Gastroesophageal sphincter (tissue), 4 donors: ENCODE measurements at places on chromosomes 11 and 22. TPM values are rescaled to one million over a fixed set of nuclear protein-coding genes. Genes with fewer than 3 reads are reported as not detected.

The OR52A1 gene
- not detected for total RNA-seq

The TMEM25 gene
- 57.1 TPM for total RNA-seq

The CRYAB gene
- 254 TPM for total RNA-seq

GRCh38 chr22:27994481-27995331, 75.7 kb upstream of the PITPNB start:
- H3K27ac ChIP-seq: no peak overlapping the region
- no peak overlapping the region for H3K4me3 ChIP-seq
- no peak for ATAC-seq
- peaks cover 21% of the 10 kb centered on the region for H3K4me1 ChIP-seq
- no peaks in the 10 kb centered on the region for H3K27me3 ChIP-seq
- H3K36me3 ChIP-seq: no peaks in the 10 kb centered on the region

DNA sequence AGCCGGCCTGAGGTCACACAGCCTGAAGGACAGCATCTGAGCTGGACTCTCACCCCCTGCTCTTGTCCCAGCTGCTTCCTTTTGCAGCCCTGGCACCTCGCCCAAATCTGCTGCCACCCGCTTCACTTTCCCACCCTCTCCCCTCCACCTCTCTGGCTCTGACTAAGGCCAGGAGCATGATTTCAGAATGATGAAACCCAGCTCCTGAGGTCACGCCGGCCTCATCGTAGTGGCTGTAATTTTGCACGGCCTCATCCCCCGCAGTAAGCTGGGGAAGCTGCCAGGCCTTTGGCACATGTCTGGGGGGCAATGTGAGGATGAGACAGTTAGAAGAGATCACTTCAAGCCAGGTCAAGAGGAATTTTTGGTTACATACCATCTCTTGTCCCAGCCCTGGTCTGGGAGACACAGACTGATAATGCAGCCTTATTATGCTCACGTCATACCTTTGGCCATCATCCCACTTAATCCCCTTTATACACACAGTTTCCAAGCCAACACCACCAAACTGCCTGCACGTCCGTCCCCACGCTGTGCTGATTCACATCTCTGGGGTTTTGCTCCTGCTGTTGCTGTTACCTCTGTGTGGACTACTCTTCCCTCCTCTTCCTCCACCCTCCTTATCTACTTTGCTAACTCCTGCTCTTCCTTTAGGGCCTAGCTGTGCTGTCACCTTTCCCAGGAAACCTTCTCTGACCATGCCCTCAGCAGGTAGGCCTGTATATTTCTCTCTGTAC, 58.1 kb downstream of the CHRDL2 start:
- H3K36me3 ChIP-seq: no peaks in the 10 kb centered on the region
- H3K27ac ChIP-seq: peak overlapping the region; percentile 83
- peak; percentile 94 for ATAC-seq
- H3K27me3 ChIP-seq: no peaks in the 10 kb centered on the region

GRCh38 chr11:47136921-47137320, 39.8 kb downstream of the ARFGAP2 start:
- H3K27me3 ChIP-seq: no peaks in the 10 kb centered on the region
- ATAC-seq: no peak
- no peaks in the 10 kb centered on the region for H3K4me1 ChIP-seq

- H3K4me3 ChIP-seq: peak overlapping the region; percentile 14
- H3K27me3 ChIP-seq: no peaks in the 10 kb centered on the region
- peaks cover 100% of the 10 kb centered on the region for H3K4me1 ChIP-seq
- ATAC-seq: peak; percentile 24
Observed at GRCh38 chr11:114110952-114111947, 51.7 kb downstream of the ZBTB16 start.

GRCh38 chr11:13384908-13385640, 77.9 kb downstream of the BTBD10 start:
- no peak overlapping the region for H3K4me3 ChIP-seq
- no peak overlapping the region for H3K27ac ChIP-seq
- H3K4me1 ChIP-seq: peaks cover 6% of the 10 kb centered on the region
- ATAC-seq: no peak
- no peaks in the 10 kb centered on the region for H3K27me3 ChIP-seq

DNA sequence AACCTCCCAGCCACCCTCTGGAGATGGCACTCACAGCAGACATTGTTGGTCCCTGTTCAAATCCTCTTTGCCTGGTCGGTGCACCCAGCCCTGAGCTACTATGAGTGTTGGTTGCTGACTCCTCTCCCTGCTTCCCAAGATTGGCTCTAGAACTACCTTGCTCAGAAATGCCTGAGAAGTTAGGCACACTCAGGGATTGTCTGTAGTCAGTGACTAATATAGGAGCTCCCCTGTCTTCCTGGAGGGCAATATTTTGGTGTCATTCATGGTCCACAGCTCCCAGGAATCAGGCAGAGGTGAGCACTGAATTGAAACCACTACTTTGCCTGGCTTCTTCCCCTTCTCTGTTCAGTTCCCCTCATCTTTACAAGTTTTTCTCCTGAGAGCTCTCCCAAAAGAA, 325.9 kb downstream of the MIAT start:
- no peaks in the 10 kb centered on the region for H3K27me3 ChIP-seq
- H3K4me3 ChIP-seq: no peak overlapping the region
- H3K36me3 ChIP-seq: no peaks in the 10 kb centered on the region
- H3K27ac ChIP-seq: no peak overlapping the region
- no peaks in the 10 kb centered on the region for H3K4me1 ChIP-seq
- ATAC-seq: no peak

- ATAC-seq: no peak
- no peaks in the 10 kb centered on the region for H3K27me3 ChIP-seq
- H3K4me3 ChIP-seq: no peak overlapping the region
- no peaks in the 10 kb centered on the region for H3K4me1 ChIP-seq
Observed at GRCh38 chr11:78025378-78025777, 2.3 kb upstream of the KCTD14 start.
